Effector memory CD4-positive, alpha-beta T cell (primary cell): ENCODE measurements at places on chromosomes 12 and 14.
A peak's percentile ranks its signal among the peaks of the same experiment; 100 is the strongest.

GRCh38 chr14:94850309-94851211 lies 80.6 kb upstream of the GSC start:
- no peak for DNase-seq

DNA sequence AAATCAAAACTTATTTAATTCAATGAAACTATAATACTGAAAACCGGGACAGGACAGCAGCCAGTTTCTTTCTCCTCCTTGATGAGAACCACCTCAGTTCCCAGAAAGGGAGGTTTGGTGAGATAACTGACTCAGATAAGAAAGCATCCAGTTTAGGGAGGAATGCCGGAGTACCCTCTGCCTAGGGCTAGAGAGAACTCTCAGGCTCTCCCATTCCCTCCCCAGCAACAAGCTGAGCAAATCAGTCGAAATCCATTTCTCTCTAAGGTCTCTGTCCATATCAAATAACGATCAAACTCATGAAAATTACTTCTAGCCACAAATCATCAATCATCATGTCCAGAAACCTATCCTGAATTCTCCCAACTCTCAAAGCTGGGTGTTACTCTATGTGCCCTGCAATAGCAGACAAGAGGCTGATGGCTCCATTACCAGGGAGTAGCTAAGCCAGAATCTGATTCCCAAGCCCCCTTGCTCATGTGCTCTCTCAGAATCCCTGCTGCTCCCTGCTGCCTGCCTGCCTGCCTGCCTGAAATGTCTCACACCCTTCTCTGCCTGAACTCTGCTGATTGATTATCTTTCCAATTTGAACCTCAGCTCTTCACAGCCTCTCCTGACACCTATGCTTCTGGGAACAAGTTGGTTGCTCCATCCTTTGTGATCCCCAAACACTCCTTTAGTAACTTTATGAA lies 49.4 kb downstream of the SLC25A47 start:
- DNase-seq = no peak

DNA sequence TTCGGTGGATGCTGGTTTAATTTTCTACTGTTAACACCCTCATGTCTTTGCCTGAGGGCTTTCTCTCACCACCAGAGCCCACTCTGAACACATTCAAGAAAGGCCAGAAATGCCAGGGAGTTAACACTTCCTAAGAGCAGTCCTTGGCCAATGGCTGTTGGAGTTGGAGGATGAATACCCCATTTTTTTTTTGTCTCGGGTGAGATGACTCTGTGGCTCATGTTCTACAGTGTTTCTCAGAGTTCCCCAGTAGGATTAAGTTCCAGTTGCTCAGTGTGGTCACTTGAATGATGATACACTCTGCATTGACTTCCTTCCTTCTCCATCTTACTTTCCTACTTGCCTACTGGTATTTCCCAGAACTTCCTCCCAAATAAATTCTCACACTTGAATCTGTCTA lies 65.8 kb downstream of the FOS start:
- no peak for DNase-seq

DNA sequence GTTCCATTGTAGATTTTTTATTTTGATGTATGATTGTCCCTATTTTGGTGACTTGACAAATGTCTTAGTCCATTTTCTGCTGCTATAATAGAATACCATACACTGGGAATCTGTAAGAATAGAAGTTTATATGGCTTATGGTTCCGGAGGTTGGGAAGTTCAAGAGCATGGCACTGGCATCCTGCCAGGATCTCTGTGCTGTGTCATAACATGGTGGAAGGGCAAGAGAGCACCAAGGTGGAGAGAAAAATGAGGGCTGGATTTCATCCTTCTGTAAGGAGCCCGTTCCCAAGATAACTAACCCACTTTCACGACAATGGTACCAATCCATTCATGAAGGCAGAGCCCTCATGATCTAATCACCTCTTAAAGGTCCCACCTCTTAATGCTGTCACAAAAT lies 176.7 kb downstream of the TMEM132D start:
- DNase-seq = no peak

DNA sequence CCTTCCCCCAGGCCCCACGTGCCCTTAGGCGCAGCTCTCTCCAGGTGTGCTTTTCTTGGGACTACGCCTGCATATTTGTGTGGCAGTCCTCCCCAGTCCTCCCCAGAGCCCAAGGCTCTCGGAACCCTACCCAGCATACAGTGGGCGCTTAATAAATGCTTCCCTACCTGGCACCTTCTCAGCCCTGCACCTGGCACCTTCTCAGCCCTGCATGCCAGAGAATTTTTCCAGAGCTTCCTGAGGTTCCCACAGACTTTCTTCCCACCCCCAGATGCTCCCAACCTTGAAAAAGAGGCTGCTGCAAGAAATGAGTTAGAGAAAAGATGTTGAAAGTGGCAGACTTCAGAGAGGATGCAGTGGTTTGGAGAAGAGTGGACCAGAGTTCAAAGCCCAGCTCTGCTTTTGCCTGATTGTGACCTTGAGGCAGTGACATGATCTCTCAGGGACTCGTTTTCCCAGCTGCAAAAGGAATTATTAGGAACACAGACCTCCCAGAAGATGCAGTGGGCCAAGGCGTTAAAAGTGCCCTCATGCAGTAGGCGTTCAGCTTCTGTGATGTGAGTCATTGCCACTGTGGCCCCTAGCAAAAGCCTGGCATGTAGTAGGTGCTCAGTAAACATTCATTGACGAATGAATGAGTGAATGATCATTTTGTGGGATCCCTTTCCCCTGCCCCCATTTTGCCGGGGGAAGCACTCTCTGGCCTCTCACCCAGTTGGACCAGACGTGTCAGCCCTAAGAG lies 167.2 kb downstream of the PHETA1 start:
- no peak for DNase-seq

DNA sequence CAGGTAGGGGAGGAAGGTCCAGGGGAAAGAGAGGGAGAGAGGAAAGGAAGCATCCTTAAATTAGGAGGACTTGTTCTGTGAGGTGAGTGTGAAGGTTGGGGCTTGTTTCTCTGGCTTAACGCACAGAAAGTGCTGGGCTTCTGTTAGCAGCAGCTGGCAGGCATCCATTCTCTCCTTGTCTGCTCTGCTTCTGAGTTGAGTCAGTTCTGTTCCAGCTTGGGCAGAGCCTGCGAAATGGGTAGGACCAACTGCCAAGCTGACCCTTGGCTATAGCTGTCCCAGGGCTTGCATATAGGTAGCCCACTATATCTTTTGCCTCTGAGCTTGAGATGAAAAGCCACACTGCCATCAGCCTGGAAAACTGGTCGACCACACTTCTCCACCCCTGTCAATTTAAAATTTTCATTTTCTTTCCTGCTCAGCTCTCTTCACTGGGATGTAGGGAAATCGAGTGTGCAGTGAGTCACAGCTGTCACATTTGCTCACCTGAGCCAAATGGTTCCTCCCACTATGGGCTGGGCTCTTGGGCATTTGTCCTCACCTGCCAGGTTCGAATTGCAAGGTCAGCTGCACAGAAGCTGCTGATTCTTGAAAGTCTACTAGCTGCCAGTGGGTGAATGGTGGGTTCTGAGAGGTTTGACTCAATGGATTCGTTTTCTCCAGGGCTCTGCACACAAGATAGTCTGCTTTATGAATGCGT lies 256.4 kb upstream of the PWP1 start:
- no peak for DNase-seq

DNA sequence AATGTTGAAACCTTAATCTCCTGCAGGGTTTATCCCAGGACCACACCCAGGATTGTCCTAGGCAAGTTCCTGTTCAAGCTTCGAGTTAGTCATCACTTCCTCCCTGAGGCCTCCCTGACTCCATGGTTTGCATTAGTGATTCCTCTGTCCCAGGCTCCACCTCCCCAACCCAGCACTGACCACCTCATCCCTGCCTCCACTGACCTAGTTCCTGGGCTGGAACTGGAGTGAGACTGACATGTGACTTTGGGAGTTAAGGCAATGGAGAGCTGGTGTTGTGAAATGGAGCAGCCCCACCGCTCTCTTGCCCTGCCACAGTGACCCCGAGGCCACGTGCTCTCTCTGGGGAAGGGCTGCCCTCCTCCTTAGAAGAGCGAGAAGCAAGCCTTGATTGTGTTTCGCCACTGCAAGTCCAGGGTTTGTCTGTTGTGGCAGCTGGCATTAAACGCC lies 15.8 kb upstream of the DTX1 start:
- DNase-seq = no peak

DNA sequence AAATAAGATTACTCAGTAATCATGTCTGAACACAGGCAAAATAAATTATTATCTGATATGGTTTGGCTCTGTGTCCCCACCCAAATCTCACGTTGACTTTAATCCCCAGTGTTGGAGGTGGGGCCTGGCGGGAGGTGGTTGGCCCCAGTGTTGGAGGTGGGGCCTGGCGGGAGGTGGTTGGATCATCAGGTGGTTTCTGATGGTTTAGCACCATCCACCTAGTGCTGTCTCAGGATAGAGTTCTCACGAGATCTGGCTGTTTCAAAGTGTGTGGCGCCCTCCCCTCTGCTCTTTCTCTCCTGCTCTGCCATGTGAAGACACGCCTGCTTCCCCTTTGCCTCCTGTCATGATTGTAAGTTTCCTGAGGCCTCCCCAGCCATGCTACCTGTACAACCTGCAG lies 18.1 kb downstream of the DHRS2 start:
- DNase-seq = no peak

DNA sequence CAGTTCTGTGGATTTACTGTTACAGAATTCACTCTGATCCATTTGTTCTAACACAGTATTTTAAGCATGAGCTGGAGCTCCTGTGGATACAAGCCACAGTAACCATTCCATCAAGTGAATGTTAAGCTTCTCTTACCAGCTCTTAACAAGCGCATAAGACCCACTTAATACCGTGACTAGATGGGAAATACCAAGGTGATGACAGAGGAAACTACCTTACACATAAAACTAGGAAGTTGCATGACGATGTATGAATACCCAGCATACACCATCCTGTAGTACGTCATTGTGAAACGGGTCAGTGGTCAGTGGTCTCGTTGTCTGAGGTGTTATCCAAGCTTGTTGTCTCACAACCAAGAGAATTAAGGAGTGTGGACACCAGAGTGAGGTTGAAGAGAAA lies 2.0 kb upstream of the GALC start:
- DNase-seq = peak; percentile 45

DNA sequence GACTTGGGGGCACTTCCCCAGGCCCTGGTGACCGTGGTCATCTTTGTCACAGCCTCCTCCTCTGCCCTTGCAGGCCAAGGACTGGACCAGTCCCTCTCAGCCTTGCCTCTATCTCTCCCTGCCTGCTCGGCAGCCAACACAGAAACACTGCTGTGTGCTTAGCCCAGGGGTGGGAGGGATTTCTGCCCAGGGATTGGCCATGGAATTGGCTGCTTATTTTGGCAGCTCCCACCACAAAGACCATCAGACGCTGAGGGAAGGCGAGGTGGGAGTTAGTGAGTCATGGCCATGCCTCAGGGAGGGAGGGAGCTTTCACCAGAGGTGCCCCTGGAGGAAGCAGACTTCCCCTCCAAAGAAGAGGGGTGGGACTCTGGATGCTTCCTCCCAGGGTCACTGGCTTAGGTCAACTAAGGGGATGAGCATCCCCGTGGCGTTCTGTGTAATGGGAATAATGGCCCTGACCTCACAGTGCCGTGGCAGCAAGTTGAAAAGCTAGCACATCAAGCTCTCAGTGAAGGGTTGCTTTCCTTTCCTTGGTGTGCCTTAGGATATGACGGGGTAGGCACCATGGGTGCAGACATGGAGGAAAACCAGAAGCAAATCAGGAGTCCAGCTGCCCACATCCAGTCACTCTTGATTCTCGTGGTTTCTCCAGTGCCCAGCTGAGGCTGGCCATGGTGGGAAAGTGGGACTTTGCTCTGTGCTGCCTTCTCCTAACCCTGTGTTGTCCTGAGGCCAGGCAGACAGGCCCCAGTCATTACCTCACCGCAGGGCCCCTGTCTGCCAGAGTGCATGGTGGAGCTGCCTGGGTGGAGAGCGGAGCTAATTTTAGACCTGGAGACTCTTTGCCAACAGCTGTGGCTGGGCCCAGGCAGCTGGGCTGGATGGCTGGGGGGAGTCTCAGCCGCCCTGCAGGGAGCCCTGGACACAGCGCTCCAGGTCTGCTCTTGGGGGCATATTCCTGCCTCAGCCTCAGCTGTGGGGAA lies 21.4 kb downstream of the B4GALNT3 start:
- DNase-seq = no peak

- DNase-seq = no peak
Measured at GRCh38 chr14:103349982-103350381, 15.9 kb downstream of the EIF5 start.

DNA sequence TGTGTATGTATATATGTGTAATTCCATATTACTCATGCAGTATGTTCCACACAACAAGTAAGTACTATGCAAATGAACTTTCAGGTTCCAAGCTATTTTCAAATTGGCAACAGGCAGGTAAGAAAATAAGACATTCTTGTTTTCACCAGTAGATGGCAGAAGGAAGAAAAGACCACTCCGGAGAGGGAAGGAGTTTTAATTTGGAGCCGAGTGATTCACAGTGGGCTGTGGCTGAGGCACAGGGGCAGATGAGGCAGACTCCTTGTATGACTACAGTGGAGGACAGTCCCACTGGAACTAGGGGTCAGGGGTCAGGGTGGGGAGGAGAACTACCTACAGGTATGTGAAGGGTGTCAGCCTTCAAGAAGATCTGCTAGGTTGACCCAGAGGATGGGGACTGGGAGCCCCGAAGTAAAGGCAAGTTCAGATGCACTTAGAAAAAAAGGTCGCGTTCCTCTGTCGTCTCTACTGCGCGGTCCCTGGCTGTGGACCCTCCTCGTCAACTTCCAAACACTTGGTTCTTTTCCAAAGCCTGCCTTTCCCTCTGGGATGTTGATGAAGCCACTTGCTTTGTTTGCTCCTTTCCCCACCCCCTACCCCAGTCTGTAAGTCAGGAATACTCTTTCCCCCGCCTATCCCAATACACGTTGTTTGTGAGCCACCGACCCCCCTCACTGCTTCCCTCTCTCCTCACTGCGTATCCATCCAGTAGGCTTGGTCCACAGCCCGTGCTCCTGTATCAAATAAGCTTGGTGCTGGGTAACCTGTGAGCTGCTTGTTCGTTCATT lies 24.1 kb downstream of the DDX47 start:
- no peak for DNase-seq

- DNase-seq = no peak
Measured at GRCh38 chr12:84165998-84166571, 746.5 kb downstream of the SLC6A15 start.

GRCh38 chr14:73777420-73777819 lies 63.2 kb upstream of the PNMA1 start:
- no peak for DNase-seq

DNA sequence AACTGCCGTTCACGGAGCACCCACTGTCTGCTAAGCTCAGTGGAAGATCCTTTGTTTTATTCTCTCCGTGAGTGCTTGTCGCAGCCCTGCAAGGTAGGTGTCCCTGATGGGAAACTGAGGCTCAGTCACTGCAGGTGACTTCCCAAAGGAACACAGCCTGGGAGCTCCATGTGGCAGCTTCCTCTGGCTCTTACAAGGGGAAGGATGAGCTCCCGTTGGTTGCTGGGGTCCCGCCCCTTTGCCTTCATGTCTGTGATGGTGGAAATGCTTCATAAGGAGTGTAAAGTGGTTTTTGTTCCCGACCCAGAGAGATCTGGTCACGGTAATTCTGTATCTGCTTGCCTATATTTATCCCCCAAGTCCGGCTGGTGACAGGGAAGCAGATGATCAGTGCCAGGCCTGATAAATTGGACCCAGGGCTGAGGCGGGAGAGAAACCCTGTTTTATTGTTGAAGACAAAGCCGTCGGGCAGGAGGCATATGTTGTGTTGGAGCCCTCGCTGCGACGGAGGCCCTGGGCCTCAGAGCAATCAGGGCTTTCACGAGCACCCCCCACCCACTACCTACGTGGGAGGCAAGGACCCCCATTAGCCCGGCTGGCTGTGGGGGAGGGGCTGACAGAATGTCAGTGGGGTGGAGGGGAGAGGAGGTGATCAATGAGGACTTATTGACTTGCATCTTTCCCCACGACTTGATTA lies 91.9 kb downstream of the KIF26A start:
- no peak for DNase-seq
